ENCODE measurements at places on chromosomes 2 and 18.

- no peak for DNase-seq
Observed at GRCh38 chr2:62723253-62723652, 17.7 kb downstream of the EHBP1 start.

- DNase-seq = no peak
Observed at GRCh38 chr18:25433590-25433989, 81.6 kb upstream of the ZNF521 start.

- DNase-seq = no peak
Observed at GRCh38 chr18:27226556-27227075, 41.5 kb upstream of the CHST9 start.

- no peak for DNase-seq
Observed at GRCh38 chr18:63142594-63143225, 176.9 kb downstream of the BCL2 start.

DNA sequence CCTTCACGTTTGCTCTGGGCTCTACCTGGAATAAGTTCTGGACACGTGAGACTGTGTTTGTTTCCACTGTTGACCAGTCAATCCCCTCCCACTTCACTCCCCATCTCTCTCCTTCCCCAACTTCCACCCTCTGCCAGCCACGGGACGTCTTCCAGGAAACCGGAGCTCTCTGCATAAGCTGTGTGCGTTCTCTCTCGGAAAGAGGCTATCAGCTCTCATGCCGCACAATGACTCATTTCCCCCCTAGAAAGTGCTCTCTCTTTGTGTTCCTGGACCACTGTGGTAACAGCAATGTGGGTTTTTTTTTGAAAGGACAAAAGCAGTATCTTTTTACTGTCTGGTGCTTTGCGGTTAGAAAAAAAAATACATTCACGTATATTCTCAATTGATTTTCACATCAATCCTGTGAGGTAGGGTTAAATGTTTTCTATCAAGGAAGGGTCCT, 10.2 kb downstream of the PROKR1 start:
- DNase-seq = peak; percentile 78

DNA sequence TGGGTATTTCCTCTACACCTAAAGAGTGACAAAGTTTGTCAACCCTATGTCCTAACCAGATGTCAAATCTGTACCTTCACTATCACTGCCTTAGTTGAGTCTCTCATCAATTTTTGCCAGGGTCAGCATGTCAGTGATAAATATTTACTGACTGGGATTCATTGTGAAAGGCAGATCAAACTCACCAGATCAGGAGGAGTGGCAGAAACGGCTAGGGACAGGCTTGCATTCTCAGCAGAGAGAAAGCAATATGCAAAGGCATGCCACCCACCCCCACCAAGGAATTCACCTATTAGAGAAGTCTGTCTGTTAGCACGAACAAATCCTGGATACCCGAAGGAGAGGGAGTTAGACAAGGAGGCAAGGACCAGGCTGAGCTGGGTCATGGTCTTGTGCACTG, 62.6 kb downstream of the PTPN2 start:
- DNase-seq = no peak

- no peak for DNase-seq
Observed at GRCh38 chr2:120984046-120984445, 248.4 kb downstream of the GLI2 start.

DNA sequence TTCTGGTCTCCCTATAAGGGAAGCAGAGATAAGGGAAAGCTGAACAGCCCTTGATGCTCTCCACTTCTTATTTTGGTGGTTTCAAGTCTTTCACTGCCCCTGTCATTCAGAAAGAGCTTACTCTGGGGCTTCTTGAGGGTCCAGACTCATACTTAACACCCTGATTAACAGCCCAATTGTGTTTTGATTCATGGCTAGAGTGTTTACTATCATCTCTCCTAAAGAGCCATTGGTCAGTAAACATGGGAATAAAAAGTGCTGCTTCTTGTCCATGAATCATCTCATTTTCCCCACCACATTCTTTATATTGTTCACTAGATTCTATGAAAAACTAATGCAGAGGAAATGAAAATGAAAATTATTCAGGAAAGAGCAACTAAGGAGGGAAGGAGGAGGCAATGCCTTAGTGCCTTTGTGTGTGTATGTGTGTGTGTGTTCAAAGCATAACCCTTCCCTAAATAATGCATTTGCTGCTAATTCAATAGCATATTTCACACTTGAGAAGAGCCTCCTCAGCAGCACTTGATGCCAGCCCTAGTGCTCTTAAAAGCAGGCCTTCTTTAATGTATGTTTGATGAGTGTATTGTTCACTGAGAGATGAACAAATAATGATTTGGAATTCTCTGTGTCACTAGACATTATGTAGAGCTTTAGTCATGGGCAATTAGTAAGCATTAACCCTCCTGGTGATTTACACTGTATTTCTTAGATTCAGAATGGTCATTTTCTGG, 63.5 kb downstream of the DCC start:
- no peak for DNase-seq

DNA sequence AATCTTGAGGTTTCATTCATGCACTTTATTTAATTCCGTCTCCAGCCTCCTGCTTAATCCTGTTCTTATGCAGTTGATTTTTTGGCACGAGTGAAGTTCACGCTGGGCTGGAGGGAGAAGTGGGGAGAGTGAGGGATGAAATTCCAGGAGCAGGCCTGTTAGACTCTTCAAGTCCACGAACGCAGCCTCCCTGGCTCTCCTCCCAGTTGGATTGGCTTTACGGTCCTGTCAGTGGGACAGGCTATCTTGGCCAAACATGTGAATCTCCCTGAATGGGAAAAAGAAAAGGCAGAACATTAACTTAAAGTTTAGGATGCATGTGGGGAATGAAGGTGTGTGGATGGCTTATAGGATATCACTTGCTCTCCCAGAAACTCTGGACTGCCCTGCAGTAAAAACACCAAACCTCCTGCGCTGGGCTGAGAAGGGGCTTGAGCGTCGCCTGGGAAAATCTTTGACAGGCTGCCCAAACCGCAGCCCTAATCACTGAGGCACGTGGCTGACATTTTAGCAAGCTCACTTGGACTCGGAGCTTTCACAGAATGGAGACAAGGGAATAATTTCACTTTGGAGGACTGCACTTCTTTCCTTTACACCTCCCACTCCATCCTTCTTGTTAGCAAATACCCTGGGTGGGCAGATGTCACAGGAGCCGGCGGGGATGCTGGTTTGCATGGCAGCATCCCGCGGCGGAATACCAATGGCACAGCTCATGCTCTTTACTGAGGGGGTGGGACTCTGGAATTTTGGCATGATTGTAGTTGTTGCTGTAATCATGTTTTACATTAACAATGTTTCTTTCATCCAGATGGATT, 93.9 kb downstream of the ACKR3 start:
- DNase-seq = peak; percentile 93

- peak; percentile 90 for DNase-seq
Observed at GRCh38 chr2:28274911-28275685, 117.6 kb upstream of the FOSL2 start.

DNA sequence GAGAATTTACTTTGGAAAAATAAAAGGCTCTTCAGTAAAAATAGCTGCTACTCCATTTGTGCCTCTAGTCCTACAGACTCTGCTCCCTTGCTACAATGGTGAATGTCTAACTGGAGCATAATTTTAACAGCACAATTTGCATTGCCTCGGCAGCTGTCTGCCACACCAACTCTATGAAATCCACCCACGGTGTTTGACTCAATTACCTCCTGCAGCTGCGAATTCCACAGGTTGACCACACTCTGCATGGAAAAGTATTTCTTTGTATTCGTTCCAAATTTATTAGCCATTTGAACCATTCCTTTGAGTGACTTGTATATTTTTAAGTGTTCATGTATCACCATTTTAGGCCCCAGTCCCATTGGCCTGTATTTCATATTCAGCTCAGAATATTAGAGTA, 182.1 kb upstream of the CCDC68 start:
- no peak for DNase-seq

- DNase-seq = no peak
Observed at GRCh38 chr2:225556461-225556860, 157.0 kb downstream of the NYAP2 start.

- DNase-seq = no peak
Observed at GRCh38 chr2:212914392-212914791, 237.0 kb downstream of the IKZF2 start.

- peak; percentile 41 for DNase-seq
Observed at GRCh38 chr18:37403100-37403781, 162.4 kb downstream of the CELF4 start.

GRCh38 chr2:222963641-222964040, 88.3 kb upstream of the KCNE4 start:
- no peak for DNase-seq

- DNase-seq = no peak
Observed at GRCh38 chr2:239693761-239694415, 293.1 kb upstream of the HDAC4 start.

GRCh38 chr2:18829976-18830375, 240.6 kb upstream of the NT5C1B start:
- peak; percentile 62 for DNase-seq

- peak; percentile 63 for DNase-seq
Observed at GRCh38 chr18:47100212-47100831, 50.0 kb downstream of the HDHD2 start.

DNA sequence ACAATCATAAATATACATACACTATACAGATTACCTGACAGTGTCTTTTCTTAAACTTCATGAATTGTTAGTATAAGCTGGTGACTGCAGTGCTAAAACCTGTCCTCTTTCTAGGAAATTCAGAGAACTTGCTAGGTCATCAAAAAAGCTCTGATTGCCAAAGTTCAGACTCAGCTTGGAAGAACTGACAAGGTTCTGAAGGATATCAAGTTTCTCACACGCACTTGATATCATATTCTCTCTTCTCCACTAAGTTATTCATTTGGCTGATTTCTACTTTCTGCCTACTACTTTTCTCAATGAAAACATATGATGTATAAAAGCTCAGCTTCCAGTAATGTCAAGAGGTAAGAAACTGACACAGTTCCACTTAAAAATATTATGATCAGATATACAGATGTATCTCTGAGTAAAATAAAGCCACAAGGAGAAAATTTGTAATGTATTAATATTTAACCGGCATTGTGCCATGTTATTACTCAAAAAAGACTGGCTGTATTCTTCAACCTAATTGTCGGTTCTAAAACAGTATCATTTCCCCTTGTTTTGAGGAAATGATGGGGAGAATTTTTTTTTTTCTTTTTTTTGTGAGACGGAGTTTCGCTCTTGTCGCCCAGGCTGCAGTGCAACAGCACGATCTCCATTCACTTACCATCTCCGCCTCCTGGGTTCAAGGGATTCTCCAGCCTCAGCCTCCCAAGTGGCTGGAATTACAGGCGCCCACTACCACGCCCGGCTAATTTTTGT, 2.4 kb downstream of the OSBPL1A start:
- DNase-seq = no peak

DNA sequence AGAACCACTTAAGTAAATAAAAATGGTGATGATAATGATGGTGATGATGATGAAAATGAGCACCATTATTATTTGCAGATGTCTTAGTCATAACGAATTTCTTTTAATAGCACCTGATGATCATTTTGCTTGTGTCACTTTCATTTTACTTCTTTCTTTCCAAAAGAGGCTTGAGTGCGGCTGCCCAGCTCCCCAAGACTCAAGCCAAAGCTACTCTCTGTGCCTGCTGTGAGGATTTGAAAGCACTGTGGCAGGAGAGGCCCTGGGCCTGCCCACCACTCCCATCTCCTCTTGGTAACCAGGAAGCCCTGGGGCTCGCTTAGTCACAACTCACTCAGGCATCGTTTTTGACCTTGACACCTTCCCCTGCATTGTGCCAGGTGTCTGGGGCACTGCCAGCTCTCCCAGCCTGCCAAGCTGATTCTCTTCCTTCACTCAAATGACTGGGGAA, 41.2 kb downstream of the RPL37A start:
- no peak for DNase-seq

DNA sequence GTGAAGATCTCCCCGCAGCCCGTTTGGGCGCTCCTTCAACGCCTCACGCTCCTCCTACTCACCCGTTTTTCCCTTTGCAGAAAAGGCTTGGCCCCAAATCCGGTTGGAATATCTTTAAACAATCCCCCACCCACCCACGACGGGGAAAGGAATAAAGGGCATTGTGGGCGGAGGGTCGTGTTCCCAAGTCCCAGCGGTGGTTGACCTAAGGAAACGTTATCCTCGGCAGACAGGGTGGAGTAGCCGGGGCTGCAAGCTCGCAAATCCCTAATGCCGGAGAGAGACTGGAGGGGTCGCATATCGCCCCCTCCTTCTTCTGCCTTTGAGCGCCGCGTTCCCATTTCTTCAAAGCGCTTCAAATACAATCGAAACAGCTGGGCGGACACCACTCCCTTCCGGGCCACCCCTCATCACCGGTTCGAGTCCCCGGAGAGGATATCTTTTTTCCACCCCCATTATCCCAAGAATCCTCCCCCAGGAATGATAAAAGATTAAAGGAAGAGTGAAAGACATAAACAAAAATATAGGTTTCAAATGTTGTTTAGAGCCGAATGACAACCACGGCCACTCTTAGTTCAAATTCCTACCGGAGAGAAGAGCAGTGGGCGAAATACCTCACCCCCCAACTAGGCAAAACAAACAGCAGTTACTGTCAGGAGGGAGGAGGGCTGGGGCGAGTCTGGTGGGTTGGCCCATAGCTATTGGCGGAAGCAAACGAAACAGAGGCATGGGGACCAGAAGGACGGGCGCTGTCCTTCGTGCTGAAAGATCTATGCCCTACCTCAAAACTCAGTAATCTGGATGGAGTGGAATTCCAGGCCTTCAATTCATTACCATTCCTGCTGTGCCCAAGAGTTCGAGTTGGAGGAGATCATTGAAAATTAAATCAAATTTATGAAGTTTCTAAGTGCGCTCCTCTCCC, 2.8 kb upstream of the GAD1 start:
- peak; percentile 54 for DNase-seq

GRCh38 chr2:71787476-71788185, 334.3 kb downstream of the DYSF start:
- no peak for DNase-seq

GRCh38 chr2:217873371-217873770, 129.4 kb downstream of the TNS1 start:
- no peak for DNase-seq

- no peak for DNase-seq
Observed at GRCh38 chr18:64982414-64983055, 768.3 kb upstream of the CDH7 start.

GRCh38 chr18:3444296-3444695, 5.7 kb upstream of the TGIF1 start:
- no peak for DNase-seq

DNA sequence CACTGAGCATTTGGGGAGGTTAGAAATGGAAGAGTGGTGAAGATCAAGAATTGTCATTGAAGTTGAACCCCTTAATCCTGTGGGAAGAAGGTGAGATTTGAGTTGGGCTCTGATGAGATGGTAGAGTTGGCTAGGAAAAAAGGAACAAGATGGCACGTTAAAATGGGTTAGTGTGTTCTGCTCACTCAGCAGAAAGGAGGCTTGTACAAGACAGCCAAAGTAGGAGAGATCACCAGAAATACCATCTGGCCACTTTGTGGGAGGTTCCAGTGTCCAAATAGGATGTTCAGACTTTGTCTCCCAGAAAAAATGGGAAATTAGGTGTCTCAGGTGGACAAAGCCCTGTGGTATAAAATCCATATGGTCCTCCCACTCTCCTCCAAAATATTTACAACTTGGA, 56.0 kb upstream of the SLC14A2 start:
- DNase-seq = no peak

DNA sequence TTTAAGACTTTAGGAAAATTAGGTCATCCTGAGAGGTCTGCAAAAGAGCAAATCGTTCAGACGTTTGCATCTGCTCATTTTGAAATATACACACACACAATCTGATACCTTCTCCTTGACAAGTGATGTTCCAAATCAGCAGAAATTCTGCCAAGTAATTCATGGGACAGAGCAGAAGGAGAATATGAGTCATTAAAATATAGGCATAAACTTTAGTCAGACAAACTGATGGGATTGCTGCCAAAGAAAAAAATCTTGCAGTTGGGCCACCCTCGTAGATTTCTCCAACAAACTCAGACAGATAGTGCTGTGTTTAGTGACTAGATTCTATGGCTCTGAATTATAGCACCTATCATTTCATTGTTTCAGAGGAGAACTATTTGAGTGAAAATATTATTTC, 336.3 kb downstream of the NYAP2 start:
- DNase-seq = peak; percentile 89

All from cardiac fibroblast (primary cell).